ENCODE measurements at places on chromosomes 4 and X. TPM values are rescaled to one million over a fixed set of nuclear protein-coding genes. Genes with fewer than 3 reads are reported as not detected.

The MAGEA12 gene
- total RNA-seq, result not detected

The ADGRG4 gene
- total RNA-seq, result 0.41 TPM

The CABS1 gene
- not detected for total RNA-seq

The ODAPH gene
- total RNA-seq, result not detected

The AMTN gene
- not detected for total RNA-seq
